CD4-positive, alpha-beta memory T cell (primary cell): ENCODE measurements at places on chromosomes 7 and 10.

- DNase-seq: no peak
These were observed 81.8 kb upstream of the SFMBT2 start for GRCh38 chr10:7492660-7493046.

GRCh38 chr7:123649964-123650363 lies 5.7 kb upstream of the LMOD2 start:
- no peak for DNase-seq

DNA sequence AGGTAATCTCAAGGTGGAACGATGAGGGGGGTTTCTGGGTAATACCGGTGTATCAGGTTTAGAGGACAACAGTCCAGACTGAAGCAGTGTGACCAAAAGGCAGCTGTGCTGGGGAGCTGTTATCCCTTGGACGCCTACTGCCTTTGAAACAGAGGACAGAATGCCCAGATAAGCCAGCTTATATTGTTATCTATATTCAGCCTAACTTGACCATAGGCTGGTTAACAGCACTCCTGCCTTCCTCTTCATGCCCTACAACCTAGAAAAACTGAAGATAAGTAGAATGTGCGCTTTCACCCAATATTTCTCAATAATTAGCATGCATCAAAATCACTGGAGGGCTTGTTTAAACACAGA lies 44.9 kb downstream of the IL6 start:
- DNase-seq: no peak

- no peak for DNase-seq
These were observed 54.7 kb downstream of the ANK3 start for GRCh38 chr10:60334991-60335390.

- peak; percentile 46 for DNase-seq
These were observed 225.2 kb upstream of the PRSS58 start for GRCh38 chr7:142482891-142483658.

- no peak for DNase-seq
These were observed 40.5 kb downstream of the PDE6C start for GRCh38 chr10:93652857-93653256.

- DNase-seq: peak; percentile 60
These were observed 84.6 kb downstream of the ICA1 start for GRCh38 chr7:8177109-8177933.

GRCh38 chr10:1054684-1055083 lies 1.5 kb upstream of the WDR37 start:
- DNase-seq: no peak

DNA sequence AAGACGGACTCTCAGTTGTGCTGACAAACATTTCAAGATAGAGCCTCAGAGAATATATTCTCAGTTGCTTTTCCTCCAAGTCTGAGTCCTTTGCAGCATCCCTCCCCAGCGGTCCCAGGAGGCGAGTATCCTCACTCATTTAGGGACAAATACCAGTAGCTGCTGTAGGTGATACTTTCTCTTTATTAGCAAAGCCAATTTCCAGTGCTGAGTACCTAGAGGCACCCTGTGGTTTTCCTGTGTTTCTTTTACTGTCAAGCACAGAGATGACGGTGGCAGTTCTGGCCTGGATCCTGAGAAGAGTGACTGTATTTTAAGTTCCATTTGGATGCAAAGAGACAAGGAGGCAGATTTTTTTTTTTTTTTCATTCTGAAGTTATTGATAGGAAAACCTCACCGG lies 1058.4 kb downstream of the SORCS3 start:
- DNase-seq: no peak

GRCh38 chr10:93272884-93273675 lies 199.4 kb downstream of the CYP26A1 start:
- no peak for DNase-seq

DNA sequence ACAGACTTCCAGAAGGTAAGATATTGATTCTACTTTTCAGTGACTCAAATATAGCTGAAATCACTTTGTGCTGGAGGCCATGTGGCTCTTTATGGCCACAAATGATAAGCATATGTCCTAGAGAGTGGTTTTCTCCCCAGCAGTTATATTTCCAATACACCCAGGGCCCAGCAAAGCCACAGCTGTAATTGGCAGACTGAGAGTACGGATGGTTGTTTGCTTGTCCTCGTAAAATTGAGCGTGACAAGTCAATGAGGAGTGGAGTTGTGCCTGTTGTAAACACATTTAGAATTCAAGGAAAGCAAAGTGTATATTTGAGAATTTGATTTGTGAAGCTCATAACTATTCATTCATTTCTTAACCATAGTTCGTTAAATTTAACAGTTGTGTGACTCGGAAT lies 201.8 kb downstream of the LHFPL3 start:
- no peak for DNase-seq

- DNase-seq: no peak
These were observed 129.8 kb upstream of the SH2B2 start for GRCh38 chr7:102156867-102157266.

DNA sequence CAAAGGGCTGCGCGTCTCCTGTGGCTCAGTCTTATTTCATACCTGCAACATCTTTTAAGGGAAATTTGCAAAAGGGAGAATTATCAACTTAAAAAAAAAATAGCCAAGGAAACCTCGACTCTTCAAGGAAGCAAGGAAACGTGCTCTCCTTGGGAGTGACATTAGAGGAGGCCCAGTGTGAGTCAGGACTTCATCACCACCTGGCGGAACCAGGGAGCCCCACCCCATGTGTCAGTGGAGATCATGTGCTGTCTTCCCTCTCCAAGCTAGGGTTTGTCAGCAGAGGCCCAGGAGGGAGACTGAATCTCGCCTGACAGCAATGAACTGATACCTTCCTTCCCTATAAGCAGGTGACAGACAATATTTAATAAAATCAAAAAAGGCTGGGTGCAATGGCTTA lies 28.9 kb downstream of the POR start:
- no peak for DNase-seq

GRCh38 chr7:130996833-130997231 lies 262.8 kb upstream of the KLF14 start:
- no peak for DNase-seq

DNA sequence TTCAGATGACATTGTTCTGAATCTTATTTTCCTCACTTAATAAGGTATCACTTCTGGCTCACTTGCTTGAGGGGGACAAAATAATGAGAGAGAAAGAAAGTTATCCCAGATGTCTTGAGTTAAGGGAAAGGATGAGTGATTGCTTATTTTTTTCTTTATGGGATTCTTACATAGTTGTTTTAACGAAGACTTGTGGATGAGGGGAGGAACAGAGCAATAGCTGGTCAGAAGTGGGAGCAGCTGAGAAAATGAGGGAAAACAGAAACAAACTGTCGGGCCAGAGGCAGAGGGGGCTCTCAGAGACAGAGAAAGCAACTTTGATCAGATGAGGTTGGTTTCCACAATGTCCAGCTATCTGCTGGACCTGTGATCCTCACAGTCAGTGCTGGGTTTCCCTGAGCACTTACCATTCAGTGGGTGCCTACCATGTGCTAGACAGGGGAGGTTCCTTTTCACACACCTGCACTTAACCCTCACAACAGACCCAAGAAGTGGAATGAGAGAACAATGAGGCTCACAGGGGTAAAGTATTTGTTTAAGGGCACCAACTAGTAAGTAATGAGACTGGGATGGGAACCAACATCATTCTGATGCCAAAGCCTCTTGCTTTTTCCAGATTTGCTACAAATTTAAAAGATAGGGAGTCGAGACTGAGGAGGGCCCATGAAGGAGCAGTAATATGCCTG lies 64.2 kb downstream of the BICC1 start:
- DNase-seq: no peak

- no peak for DNase-seq
These were observed 182.8 kb upstream of the AOAH start for GRCh38 chr7:36906956-36907635.

DNA sequence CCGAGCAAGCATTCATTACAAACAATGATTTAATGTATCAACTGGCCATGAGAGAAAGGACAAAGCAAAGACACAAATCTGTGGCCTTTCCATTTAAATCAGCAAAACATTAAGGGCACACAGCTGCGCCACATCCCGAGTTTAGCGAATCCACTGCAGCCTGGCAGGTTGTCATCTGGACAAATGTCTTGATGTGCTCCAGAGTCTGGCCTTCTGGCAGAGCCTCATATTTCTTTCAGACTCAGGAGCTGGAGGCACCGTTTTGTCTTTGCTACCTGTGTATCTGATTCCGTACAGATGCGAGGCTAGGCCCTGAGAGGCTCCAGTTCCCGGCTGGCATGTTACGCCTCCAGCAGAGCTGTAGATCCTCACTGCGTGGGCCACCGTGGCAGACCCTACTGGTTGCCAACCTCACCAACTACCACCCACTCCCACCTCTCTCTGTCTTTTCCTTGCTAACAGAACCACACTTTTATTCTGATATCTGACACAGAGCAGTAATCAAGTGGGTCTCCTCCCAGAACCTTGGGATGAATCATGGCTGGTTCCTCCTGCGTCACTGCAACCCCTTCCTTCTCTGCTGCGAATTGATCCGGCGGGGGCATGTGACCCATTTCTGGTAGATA lies 40.9 kb upstream of the EFCAB10 start:
- DNase-seq: no peak

DNA sequence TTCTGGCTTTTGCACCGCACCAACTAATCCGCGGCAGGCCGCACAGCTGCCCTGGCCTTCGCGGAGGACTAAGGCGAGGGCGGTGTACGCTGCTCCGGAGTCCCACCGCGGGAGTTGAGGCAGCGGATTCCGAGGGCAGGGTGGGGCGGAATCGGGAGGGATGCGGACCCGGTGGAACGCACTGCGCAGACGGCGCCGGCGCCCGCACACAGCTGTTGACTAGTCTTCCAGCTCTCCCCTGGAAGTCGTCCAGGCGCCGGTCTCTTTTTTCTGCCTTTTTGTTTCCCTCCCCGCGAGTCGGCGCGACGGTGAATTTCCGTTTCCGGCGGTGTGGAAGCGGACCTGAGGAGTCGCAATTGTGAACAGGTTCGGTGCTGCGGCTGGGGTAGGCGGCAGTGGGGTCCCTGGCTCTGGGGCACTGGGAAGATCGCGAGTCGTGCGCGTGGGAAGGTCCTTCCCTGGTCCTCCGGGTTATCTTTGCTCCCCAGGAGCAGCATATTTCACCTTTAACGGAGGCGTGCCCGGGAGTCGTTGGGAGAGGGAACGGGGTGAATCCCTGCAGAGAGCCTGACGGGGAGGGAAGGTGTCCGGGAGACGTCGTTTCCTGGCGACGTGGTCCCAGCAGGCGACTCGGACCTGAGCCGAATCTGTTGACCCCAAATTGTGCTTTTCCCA lies at the start of gene ASAH2B:
Gene ASAH2B (plus strand): TSS at position 319 of the 675 bp plus-strand sequence. CDS start 5,195 bp downstream, outside the sequence.
- DNase-seq: peak; percentile 70

- no peak for DNase-seq
These were observed 18.7 kb downstream of the ZMIZ2 start for GRCh38 chr7:44767134-44767911.

- DNase-seq: no peak
These were observed 44.6 kb downstream of the VSTM4 start for GRCh38 chr10:49070701-49071100.

- no peak for DNase-seq
These were observed 15.6 kb downstream of the HIBADH start for GRCh38 chr7:27647046-27647445.

GRCh38 chr7:127807829-127808228 lies 155.8 kb downstream of the SND1 start:
- DNase-seq: no peak

DNA sequence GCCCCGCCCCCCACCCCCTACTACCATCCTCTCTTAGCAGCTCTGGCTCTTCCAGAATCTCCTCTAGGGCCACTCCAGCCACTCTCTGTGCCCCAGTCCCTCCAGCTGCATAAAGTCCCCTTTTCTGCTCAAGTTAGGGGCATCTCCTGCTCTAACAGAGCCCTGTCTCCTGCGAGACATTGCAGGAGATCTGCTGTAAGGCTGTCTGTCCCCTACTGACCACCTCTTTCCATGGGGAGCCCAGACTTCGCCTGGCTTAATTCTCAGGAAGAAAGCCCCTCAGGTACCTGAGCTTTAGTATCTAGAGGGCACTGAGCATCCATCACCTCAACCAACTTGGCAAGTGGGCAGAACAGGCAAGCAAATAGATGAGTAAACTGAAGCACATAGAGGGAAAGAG lies 200.7 kb upstream of the ZMIZ1 start:
- no peak for DNase-seq

DNA sequence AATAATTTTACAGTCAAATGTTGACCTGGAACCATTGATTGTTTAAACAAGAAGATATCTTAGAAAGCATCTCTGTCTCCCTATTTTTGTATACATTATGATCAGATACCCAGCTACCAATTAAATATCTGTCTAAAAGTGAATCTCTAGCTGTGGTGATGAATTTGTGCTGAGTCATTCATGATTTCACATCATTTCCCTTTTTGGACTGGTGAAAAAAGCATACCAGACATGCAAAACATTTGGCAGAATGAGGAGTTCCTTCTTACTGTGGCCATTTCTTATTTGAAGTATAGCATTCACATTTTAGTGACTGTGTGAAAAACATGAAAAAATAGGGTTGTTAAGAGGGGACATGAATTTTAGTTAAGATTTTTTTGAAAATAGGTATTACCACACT lies 98.0 kb upstream of the GATA3 start:
- no peak for DNase-seq

- no peak for DNase-seq
These were observed 205.2 kb upstream of the GHITM start for GRCh38 chr10:83934062-83934461.

- DNase-seq: no peak
These were observed 26.3 kb upstream of the OSBPL3 start for GRCh38 chr7:25006276-25006675.

DNA sequence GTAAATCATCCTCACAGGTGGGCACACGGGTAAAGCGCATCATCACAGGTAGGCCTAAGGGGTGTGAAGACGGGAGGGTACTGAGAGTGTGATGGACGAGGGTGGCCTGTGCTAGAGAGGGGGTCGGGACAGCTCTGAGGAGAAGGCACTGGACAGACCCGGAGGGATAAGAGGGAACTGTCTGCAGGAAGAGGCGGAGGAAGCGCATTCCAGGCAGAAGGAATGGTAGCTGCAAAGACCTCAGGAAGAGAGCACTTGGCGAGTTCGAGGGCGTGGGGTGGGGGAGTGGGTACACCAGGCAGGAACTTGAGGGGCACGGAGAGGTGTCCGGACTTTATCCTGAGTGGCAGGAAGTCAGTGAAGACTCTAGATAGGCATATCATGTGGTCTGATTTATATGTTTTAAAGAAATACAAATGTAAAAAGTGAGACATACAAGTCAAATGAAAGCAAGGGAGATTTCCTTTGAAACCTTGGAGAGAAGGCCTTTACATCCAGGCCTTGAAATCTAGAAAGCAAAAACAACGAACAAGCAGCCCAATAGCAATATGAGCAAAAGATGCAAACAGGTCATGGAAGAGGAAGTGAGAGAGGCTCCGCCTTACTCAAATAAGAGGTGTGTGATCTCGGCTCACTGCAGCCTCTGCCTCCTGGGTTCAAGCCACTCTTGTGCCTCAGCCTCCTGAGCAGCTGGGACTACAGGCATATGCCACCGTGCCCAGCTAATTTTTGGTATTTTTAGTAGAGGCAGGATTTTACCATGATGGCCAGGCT lies 3.6 kb downstream of the LHPP start:
- DNase-seq: no peak
